Mammary epithelial cell (primary cell): ENCODE measurements at places on chromosomes 7 and 10.

DNA sequence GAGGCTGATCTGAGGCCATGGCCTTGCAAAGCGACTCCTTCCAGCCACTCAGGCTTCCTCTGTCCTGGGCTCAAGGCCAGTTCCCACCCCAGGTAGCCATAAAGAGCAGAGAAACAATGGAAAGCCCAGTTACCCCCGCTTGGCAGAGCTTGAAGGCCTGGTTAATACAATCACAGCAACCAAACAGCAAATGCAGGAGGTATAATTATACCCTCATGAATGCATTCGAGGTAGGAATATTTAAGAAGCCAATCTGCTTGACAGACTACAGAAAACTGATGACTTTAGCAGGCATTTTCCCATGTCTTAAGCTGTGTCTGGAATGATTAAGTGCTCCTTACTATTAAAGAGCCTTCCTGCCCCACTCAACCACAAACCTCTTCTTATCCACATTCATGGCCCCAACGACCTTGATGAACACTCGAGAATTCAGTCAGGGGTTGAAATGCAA lies 114.1 kb upstream of the MACROH2A2 start:
- DNase-seq, result no peak

GRCh38 chr7:37440738-37441385 lies 7.8 kb downstream of the ELMO1 start:
- DNase-seq, result no peak

GRCh38 chr7:105098863-105099515 lies 85.0 kb downstream of the KMT2E start:
- peak; percentile 32 for DNase-seq

DNA sequence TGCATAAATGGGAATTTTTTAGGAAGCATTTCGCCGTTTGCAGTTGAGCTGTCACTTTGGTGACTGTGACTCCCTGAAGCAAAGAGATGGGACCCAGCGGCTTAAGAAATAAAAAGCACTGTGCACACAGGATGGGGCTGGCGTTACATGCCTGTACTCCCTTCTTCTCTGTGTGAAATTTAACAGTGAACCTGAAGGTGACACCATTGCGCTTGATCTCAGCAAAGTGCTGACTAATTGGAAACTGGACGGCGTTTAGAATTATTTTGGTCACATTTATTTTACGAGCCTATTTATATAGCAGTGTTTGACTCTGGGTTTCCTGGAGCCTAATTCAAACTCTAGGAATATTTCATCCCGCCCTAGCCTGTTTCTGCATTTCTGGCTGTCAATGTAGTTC lies 146.2 kb downstream of the PAXIP1 start:
- no peak for DNase-seq

DNA sequence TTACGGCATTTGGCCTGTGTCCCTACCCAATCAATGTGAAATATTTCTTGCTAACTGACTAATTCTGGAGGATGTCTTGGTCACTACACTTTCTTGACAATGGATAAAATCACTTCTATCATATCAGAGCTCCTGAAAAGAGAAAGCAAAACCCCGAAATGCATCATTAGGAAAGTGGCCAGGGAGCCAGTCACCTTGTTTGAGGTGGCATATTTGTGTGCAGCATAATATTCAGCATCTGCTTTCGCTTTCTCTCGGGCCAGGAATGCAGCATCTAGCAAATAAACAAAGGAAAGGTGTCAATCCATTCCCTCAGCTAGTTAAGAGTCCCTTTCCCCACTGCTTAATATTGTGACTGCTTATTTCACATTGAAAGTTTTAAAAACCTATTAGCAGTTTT lies 31.2 kb downstream of the ERLIN1 start:
- no peak for DNase-seq

DNA sequence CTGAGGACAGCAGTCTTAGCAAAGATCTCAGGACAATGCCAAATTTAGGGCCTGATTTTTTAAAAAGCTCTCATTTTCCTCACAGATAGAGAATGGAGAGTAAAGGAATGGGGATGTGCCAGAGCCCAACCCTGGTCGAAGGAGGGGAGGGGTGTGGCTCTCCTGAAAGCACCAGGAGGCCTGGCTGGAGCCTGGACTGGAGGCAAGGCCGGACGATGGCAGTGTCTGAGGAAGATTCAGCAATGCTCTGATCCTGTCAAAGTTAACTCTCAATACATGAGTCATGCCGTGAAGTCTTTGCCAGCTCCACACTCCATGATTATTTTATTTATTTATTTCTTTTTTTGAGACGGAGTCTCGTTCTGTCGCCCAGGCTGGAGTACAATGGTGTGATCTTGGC lies 108.3 kb downstream of the UPF2 start:
- no peak for DNase-seq

DNA sequence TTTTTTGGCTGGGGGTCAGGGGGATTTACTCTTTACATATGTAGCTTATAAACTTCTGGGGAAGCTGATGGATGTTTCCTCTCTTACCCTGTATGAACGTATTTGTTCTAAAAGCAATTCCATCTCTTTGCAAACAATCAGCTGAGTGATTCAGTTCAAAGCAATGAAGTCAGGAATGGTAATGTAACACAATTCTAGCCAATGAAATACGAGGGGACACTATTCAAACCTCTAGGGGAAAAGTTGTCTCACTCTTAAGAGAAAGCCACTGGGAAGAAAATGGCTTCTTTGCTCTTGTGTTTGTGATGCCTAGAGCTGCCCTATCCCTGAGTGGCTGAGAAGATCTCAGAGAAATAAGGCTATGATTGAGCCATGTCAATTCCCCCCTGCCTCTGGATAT lies 134.8 kb upstream of the SEMA3C start:
- no peak for DNase-seq

DNA sequence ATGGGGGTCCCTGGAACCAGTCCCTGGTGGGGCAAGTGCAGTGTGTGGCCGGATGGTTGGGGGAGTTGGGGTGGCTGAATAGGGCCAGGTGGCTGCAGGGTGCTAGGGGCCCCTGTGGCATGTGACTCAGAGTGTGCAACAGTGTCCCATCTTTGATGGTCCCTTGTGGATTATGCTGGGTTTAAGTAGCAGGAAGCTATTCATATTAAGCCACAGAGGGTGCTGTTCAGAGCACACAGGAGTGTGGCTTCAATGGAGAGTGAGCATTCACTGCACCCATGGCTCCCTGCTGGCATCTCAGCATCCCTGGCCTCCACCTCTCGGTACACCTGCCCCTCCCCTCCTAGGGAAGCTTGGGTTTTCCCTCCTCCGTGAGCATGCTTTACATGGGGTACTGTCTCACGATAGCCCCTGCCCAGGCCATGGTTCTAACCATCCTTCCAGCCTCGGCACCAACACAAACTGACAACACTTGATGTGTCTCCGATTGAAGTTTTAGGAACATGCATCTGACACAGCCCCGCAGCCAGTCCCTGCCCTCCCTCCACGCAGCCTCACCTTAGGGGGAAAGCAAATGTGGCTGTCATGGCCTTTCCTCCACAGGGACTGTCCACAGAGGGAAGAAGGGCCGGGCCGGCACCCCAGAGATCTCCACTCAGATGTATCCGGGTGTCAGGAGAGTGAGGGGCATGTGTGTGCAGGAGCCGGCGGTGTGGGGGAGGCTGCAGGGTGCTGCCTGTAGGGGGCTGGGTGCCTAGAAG lies 30.4 kb upstream of the PPIF start:
- no peak for DNase-seq

DNA sequence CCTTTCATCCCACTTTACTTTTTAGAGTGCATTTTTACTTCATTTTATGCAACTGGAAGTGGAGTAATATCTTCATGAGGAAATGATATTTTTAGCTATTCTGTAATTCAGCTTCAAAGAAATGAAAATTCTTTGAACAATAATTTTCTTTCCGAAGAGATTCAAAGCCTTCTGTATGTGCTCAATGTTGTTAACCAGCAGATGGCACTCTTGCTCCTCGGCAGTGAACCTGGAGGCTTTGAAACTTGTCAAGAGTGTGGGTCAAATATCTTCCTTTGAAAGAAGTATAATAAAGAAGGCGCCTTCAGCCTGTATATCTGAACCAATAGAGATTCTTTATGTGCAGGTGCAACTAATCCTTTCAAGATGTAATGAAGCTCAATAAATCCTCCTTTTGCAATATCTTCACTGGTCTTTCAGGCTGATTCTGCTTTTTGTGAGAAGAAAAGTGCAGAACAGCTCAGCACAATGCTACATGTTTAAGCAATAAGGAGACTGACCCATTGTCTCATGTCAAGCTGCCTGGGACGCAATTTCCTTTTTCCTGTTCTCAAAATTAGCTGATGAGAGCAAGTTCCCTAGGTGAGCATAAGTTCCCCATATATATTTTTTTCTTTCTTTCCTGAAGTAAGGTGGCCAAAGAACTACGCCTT lies 258.4 kb downstream of the SEMA3A start:
- DNase-seq, result peak; percentile 57

DNA sequence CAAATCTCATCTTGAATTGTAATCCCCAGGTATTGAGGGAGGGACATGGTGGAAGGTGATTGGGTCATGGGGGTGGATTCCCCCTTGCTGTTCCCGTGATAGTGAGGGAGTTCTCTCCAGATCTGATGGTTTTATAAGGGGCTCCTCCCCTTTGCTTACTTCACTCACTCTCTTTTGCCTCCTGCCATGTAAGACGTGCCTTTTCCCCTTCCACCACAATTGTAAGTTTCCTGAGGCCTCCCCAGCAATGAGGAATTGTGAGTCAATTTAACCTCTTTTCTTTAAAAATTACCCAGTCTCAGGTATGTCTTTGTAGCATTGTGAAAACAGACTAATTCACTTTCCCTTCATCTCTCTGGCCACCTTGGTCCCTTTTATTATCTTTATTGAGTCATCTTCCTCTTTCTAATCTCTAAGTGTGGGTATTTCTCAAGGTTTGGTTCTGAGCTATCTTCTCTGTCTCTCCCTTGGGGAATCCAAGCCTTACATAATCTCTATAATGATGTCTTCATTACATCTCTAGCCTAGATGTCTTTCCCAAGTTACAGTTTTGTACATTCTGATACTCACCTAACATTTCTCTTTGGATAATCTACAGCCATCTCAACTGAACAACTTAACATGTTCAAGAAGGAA lies 99.1 kb upstream of the JCAD start:
- DNase-seq, result peak; percentile 38

- no peak for DNase-seq
Measured at GRCh38 chr7:28685242-28685643, 272.9 kb downstream of the TRIL start.

GRCh38 chr10:34696423-34696822 lies 118.7 kb downstream of the PARD3 start:
- peak; percentile 81 for DNase-seq

- peak; percentile 29 for DNase-seq
Measured at GRCh38 chr7:29345590-29345989, 151.0 kb downstream of the CHN2 start.

GRCh38 chr10:86952106-86952505 lies 5.3 kb downstream of the MMRN2 start:
- no peak for DNase-seq

DNA sequence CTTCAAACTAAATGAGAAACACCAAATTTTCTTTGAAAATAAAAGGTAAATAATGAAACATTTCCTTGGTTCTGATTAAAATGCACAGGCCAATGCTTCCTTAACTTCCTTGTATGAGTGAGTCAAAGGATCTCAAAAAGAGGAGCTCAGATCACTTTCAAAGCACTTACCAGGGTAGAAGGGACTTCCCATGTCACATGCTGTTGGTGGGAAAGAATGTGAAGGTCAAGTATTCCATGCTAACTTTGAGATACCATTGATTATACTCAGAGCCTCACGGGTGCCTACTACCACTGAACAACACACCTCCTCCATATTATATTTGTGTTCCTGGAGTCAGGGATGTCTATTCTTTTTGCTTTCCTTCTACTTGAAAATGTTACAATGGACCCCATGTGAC lies 233.5 kb upstream of the KIAA1217 start:
- DNase-seq, result no peak

GRCh38 chr10:92290076-92290836 lies 622 bp downstream of the CPEB3 start:
- DNase-seq, result peak; percentile 54

DNA sequence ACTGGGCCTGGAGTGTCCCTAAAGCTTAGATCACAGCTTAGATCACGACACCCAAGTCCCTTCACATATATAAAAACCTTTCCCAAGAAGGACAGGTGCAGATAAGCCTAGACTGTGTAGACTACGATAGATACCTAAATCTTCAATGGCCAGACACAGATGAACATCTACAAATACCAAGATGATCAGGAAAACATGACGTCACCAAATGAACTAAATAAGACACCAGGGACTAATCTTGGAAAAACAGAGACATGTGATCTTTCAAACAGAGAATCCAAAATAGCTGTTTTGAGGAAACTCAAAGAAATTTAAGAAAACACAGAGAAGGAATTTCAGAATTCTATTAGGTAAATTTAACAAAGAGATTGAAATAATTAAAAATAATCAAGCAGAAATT lies 1082.6 kb upstream of the PHF14 start:
- DNase-seq, result no peak

GRCh38 chr7:66779669-66780409 lies 39.3 kb downstream of the RABGEF1 start:
- DNase-seq, result peak; percentile 33

DNA sequence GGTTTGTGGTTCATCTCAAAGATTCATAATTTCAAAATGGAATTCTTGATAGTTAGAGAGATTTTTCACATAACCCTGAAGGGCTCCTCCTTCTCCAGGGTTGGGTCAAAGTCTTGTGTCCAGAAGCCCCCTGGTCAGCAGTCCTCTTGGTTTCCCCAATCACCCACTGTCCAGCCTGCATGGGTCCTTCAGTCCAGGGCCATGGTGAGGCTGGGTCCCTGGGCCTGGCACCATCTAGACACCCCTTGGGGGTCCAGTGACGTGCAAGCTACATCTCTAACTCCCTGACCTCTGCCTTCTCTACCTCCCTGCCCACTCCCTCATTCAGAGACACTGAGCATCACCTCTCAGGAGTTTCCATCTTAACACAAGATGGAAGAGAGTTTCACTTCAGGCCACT lies 26.1 kb downstream of the ANXA8 start:
- no peak for DNase-seq

GRCh38 chr10:58275261-58275660 lies 6.3 kb downstream of the CISD1 start:
- DNase-seq, result no peak

DNA sequence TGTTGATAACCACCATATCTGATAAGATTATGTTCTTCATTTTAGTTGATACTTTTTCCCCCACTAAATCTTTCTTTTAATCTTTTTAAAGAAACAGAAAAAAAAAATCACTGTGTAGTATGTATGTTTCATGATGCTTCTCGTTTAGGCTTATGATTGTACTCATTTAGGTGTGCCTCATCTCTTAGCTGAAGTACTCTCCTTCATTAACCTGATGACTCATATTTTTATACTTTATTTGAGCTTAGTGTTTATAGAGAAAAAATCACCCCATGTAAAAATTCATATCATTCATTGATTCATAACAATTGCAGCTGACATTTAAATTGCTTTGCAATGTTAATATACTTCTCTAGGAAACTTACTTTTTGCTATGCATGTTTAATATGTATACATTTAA lies 158.9 kb downstream of the MLLT10 start:
- peak; percentile 18 for DNase-seq

GRCh38 chr10:110963162-110963561 lies 43.8 kb downstream of the SHOC2 start:
- DNase-seq, result no peak

- no peak for DNase-seq
Measured at GRCh38 chr7:40403703-40404476, 269.1 kb downstream of the SUGCT start.

GRCh38 chr7:91041901-91042484 lies 222.2 kb upstream of the FZD1 start:
- no peak for DNase-seq

GRCh38 chr10:78981970-78982281 lies 86.8 kb upstream of the ZMIZ1 start:
- no peak for DNase-seq
